NCI-H2171 (cell line): ENCODE measurements at places on chromosomes 2 and 18.

GRCh38 chr2:232586943-232587505 lies 36.5 kb downstream of the EIF4E2 start:
- no peak for DNase-seq

DNA sequence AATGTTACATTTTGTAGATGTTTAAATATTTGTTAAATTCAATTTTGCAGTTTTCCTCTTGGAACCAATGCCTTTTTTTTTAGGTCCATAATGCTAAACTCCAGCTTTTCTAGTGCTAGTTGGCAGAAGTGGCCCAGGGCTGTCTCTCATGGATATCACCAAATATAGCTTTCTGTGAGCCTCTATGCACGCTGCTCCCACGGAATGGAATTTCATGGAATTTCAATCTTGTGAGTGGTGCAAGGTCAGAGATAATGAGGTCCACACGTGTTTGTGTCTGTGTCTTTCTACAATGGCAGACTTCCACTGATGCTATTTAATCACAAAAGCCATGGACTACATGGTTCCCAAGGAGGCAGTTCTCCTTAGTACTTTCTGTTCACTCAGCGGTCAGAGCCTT lies 191.5 kb upstream of the PARD3B start:
- no peak for DNase-seq

- no peak for DNase-seq
These were observed 479 bp downstream of the RNMT start for GRCh38 chr18:13726972-13727331.

GRCh38 chr2:207255565-207256470 lies 90.1 kb upstream of the KLF7 start:
- no peak for DNase-seq

DNA sequence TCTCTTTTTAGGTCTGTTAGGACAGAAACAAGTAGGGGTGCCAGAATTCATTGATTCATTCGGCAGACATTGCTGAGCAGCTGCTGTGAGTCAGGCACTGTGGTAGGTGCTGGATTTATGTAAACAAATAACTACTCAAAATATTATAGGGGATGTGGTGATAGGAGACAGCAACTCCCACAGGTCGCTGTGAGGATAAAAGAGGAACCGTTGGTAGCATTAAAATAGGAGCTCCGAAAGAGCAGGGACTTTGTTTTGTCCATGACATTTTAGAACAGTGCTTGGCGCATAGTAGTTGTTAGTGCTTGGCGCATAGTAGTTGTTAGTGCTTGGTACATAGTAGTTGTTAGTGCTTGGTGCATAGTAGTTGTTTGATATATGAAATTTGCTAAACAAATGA lies 29.2 kb downstream of the ATP6V1C2 start:
- DNase-seq, result no peak

DNA sequence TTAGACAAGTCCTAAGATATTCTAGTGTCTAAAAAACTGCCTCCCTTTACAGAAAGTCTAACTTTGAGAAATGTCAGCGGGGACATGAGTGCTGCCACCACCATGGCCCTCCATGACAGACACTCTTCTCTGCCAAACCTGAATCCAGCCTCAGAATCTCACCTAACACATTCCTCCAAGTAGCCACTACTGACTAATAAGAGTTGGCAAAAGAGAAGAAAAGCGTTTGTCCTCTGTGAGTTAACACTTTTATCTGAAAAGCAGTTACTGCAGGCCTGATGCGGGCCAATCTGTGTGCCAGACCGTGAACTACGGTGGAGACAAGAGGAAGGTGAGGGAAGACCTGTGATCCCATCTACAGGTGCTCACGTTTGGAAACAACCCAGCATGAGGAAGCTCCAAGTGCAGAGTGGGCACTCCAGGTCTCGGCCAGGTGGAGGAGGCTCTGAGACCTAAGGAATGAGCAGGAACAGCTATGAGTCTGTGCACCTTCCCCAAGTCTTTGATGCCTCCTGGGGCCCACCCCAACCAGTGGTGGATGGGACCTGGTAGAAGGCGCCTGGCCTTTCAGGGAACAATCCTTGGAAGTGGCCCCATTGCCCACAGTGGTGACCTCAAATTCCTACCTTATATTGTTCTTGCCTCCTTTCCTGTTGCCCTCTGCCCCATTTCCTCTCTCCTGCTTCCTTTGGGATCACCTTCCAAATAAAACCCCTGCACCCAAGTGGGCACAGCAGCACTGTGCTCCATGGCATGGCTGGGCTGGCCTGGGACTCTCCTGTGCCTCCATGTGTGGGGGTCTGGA lies 91.6 kb downstream of the BIN1 start:
- DNase-seq, result no peak

GRCh38 chr2:113211226-113212105 lies 37.7 kb downstream of the PSD4 start:
- DNase-seq, result no peak

GRCh38 chr2:143505542-143505941 lies 376.3 kb downstream of the ARHGAP15 start:
- DNase-seq, result no peak

DNA sequence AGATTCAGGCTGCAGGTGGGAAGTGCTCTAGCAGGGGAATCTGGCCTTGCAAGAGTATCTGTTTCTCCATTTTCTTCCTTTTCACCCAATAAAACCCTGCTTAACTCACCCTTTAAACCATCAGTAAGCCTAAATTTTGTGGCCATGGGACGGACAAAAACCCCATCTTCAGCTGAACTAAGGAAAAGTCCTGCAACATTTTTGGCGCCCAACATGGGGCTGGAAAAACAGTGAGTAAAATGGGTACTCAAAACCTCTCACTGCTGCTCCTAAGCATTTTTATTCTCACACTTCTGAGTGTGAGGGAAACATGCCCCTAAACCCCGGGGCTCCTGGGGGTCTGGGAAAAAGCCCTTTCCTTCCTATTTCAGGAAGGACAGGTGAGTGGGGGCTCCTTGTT lies 414.3 kb downstream of the ZNF804A start:
- no peak for DNase-seq

GRCh38 chr18:48555465-48555995 lies 16.7 kb downstream of the CTIF start:
- no peak for DNase-seq

DNA sequence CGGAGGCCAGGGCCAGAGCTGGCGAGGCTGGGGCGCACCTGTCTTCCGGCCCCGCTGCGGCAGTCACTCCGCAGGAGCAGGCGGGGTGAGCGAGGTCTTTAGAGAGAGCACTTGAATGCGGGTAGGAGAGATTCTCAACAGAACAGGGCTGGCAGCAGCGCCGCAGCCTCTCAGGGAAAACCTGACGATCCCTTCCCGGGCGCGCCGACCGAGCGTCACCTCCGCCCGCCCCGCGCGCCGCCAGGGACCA lies 526 bp downstream of the PRKRA start:
- no peak for DNase-seq

DNA sequence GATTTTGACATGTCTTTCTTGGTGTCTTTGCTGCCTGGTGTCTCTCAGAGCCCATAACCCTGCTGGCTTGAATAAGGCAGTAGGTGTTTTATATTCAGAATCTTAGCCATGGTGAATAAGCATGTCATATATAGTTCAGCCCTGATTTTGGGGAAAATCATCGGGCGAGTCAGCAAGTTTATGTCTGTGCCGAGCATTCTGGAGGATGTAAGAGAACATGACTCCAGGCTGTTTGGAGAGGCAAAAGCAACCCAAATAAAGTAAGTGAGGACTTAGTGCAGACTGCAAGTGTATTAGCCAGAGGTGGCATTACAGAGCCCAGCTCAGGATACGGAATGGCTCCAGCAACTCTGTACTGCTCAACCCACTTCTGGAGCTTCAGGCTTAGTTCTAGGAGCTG lies 50.3 kb downstream of the TCF7L1 start:
- no peak for DNase-seq

DNA sequence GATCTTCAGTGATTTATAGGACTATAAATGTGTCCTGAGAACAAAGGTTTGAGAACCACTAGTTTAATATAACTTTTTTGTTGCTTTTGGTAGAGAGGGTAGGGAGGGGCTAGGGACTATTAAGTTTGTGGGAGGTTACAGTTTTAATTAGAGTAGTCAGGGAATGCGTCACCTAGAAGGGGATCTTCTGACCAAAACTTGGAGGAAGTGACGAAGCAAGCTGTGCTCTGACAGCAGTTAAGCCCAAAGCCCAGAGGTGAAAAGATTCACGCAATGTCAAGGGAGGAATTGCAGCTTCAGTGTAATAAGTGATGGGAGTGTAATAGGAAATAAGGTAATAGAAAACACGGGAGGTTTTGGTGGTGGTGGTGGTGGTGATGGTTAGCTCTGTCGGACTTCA lies 8.1 kb downstream of the TDRD15 start:
- DNase-seq, result no peak

GRCh38 chr2:27485496-27485895 lies 4.0 kb downstream of the IFT172 start:
- DNase-seq, result no peak

DNA sequence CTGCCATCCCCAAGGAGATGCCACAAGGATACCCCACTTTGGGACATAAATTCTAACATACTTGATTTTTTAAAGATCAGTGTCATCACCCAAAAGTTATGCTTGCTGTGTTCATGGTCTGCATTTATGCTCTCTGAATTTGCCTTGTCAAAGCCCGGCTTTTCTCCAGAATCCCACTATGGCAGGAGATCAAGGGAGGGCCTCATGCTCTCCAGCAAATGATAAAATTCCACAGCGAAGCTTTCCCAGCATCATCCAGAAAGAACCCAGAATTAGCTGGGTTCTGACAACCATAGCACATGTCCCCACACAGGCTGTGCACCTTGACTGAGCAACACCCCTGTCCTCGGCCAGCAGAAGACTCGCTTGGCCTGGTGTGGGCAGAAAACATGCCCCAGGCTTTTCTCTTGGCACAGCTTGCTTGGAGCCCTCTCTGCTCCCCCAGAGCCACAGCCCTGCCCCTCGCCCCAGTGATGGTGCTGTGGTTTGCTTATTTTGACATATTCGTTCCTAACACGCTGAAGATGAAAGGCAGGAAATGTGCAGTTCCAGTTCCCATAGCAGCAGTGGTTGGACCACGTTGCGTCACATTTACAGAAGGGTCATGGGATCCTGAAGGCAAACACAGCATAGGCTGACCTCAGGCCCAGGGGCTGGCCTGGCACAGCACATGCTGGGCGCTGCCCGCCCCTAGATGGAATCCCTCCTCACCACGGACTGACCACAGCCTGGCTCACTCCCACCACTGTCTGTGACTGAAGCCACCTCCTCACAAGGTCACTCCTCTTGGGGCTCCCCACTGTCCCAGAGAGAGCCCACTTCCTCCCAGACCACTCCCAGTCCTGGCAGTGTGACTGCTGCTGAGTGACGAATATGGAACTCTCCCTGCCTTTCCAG lies 14.1 kb upstream of the CHRNA1 start:
- DNase-seq, result no peak

- no peak for DNase-seq
These were observed 55.9 kb downstream of the HS1BP3 start for GRCh38 chr2:20594957-20595356.

DNA sequence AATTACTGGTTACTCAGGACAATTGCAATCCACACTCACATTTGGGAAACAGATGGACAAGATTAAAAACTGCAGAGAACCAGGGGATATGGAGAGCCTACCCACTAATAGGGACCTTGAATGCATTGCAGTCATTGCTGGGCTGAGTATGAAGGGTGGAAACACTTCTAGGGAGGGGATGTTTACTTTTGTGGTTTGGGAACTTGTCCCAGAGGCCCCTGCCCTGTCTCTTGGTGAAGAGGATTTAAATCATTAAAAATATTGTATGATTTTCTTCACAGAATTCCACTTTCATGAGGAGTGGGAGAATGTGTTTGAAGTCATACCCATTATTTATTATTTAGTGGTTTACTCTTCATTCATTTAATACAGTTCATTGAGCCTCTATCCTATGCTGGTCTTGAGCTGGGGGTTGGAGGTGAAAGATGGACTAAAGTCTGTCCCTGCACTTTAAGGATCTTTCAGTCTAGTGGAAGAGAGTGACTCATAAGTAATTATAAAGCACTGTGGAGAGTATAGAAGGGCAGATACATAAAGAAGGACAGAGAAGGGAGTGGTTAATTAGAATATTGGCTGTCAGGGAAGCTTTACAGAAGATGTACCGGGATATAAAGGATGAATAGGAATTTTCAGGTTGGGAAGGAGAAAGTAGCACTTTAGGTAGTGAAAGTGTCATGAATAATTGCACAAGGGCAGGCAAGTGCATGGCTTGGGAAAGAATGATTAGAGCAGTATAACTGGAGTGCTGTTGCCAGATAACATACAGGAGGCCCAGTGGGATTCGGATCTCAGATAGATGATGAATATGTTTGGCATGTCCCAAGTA lies 313.4 kb downstream of the LPIN1 start:
- no peak for DNase-seq

DNA sequence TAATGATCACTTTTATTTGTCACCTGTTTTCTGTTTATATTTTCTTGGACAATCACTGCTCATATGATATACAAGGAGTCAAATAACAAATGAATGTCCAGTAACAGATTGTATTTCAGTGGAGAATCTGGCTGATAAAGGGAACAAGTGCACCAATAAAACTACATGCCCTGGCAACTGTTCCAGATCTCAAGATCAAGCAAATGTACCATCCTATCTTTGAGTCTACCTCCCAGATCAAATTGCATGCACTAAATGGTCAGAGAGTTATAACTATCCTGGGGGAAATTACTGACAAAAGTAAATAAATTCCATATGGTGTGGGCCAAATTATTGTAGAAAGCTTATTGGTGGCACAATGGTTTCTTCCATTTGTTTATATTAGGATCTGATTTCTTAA lies 452.8 kb downstream of the MBD2 start:
- peak; percentile 49 for DNase-seq

DNA sequence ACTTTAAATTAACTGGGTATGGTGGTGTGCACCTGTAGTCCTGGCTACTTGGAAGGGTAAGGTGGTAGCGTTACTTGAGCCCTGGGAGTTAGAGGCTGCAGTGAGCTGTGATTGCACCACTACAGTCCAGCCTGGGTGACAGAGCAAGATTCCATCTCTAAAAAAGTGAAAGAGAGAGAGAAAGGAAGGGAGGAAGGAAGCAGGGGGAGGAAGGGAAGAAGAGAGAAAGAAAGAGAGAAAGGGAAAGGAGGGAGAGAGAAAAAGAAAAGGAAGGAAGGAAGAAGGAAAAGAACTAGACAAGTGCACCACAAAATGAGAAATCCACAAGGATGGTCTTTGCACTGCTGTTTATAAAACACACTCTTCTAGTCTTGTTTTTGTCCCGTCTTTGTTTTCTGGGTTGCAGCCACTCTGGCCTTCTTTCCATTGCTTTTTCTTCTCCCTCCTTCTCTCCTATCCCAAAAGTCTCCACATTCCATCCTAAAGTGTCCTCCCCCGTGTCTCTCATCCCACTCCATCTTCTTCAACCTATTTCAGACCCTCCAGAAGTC lies 32.0 kb downstream of the PKDCC start:
- DNase-seq, result no peak

GRCh38 chr18:79828258-79828657 lies 30.5 kb downstream of the KCNG2 start:
- DNase-seq, result no peak

DNA sequence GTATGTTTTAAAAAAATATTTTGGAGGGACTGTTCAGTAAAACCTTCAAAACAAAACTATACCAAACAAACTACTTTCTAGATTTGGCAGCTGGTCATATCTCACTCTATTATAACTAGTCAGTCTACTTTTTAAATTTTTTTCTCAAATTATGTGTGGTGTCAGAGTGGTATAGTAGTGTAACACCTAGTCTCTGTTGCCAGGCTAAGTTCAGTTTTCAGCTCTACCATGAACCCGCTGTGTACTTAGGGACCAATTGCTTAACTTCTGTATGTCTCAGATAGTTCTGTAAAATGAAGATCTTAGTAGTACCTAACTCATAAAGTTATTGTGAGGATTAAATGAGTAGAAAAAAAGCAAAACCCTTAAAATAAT lies 54.3 kb downstream of the GPD2 start:
- no peak for DNase-seq
